ENCODE measurements at places on chromosomes 7 and 10.

- no peak for DNase-seq
Observed at GRCh38 chr10:112783351-112784021, 166.6 kb upstream of the TCF7L2 start.

- no peak for DNase-seq
Observed at GRCh38 chr7:34155220-34155908, 250.0 kb downstream of the BMPER start.

- no peak for DNase-seq
Observed at GRCh38 chr7:66697449-66698438, 42.8 kb upstream of the RABGEF1 start.

GRCh38 chr10:97551271-97551670 is 21.3 kb upstream of the ANKRD2 start:
- no peak for DNase-seq

GRCh38 chr7:47602272-47603004 is 20.5 kb upstream of the TNS3 start:
- no peak for DNase-seq

GRCh38 chr10:49690698-49691356 is 11.4 kb downstream of the C10orf53 start:
- no peak for DNase-seq

DNA sequence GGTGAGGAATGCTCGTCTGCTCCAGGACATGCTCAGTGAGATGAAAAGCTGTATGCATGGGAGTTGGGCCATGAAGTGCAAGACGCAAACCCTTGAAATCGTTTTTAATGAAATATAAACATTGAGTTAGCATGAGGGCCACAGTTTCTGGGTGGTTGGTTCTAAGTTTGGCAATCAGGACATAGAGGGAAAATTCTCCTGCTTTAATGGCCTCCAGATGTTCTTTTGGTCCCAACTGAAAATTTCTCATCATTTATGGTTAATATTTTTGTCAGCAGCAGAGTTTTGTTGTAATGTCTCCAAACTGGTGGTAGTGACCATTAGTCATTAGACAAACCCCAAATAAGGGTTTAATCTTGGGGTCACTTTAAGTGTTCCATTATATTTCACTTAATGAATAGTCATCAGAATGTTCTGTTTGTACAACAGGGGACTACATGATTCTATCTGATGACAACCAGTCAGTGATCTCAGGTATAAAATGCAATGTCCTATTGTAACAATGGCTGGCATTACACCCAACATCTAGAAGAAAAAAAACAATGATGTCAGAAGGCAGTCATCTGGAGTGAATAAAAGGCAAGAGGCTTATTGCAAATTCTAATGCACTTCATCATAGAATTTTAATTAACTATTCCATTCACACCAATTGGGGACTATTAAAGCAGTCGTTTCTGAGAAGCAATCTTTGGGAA is 197.4 kb downstream of the JCAD start:
- DNase-seq: no peak

DNA sequence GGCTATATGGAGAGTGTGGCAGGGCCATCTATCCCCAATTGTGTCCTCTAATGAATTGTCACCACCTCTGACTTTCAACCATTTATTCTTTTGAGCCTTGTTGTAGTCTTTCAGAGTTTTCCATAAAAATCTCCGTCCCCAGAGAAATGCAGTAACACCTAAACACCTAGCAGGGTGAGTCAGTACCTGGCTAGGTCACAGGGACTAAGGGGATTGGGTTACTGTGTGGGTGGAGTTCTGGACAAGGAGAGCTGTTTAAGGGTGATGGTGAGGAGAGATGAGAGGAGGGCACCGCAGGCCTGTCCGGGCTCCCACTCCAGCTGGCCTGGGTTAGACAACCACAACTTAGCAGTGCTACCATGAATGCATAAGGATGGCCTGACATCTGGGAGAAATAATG is 186.2 kb upstream of the LYZL1 start:
- no peak for DNase-seq

DNA sequence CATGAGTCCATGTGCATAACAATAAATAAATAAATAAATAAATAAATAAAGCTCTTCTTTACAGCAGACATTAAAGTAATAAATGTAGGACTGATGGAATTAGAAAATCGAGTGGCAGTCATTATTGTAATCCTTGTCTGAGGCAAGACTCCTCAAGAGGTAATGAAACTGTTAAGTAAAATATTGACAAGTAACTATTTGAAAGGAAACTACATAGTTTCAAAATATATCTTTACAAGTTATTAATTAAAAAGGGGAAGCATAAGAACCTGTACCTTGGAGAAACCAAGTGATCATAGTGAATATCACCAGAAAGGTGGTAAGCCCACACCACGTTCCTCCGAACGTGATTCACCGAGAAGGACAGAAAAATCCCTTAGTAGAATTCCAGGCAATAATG is 285.6 kb upstream of the SORCS1 start:
- no peak for DNase-seq

DNA sequence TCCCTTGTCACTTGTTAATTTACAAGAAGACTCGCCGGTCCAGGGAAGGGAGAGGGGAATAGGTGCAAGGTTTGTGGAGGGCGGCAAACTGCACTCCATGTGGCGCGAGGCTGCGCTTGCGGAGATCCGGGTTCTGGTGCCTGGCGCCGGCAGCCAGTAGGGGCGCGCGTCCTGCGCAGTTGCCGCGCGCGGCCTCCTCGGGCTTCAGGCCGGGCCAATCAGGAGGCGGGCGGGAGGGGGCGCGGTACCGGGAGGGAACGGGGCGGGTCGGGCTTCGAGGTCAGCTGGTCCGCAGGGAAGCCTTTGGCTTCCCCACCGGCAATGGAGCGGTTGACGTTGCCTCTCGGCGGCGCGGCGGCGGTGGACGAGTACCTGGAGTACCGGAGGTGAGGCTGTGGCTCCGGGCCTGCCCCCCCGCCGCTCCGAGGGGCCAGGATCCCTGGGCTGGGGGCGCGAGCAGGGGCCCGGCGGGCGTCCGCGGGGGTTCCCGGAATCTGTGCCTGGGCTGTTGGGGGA is at the start of gene FAM221A:
TSS of gene FAM221A (plus strand) at position 302 of the 516 bp plus-strand sequence. CDS start at position 322, 20 bp downstream.
- DNase-seq: peak; percentile 92

DNA sequence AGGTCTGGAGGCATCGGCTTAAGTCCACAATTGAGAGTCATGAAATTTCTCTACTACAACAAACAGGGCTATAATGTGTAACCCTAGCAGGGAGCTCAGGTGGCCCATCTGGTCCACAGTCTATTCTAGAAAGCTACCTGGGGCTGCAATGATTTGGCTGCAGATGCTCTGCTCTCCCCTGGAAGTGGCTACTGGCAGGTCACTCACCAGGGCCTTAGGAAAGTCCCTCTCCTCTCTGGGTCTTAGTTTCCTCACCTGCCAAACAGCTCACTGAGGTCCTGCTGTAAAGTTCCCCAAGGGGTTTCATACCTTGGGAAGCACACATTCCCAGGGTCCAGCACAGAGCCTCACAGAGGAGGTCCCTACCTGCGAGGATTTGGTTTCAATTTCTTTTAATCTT is 2.5 kb downstream of the IGFBP3 start:
- DNase-seq: no peak

DNA sequence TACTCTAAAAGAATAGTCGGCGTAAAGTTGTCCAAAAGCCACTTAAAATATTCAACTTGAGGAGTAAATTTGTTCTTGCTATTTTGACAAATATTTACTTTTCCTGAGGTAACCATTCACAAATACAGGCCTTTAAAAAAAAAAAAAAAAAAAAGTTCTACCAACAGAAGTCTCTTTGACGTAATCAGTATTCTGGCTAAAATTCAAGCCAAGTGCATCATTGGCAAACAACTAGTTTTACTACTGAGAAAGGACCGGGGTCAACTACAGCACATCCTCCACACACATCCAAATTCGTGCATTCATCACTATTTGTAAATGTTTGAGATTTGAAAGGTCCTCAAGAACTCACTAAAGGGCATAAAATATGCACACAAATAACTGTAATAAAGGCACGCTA is 2.0 kb downstream of the OAT start:
- no peak for DNase-seq

GRCh38 chr7:43137811-43138210 is 25.4 kb downstream of the HECW1 start:
- DNase-seq: no peak

DNA sequence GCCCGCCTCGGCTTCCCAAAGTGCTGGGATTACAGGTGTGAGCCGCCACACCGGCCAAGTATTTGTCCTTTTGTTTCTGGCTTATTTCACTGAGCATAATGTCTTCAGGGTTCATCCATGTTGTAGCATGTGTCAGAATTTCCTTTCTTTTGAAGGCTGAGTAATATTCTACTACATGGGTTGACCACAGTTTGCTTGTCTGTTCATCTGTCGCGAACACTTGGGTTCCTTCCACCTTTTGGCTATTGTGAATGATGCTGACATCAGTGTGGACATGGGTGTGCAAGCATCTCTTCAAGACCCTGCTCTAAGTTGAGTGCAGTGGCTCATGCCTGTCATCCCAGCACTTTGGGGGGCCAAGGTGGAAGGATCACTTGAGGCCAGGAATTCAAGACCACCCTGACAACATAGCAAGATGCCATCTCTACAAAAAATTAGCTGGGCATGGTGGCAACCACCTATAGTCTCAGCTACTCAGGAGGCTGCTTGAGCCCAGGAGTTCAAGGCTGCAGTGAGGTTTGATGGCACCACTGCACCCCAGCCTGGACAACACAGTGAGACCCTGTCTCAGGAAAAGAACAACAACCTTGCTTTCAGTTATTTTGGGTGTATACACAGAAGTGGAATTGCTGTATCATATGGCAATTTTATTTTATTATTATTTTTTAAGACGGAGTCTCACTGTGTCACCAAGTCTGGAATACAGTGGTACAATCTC is 17.0 kb downstream of the CHST12 start:
- DNase-seq: no peak

DNA sequence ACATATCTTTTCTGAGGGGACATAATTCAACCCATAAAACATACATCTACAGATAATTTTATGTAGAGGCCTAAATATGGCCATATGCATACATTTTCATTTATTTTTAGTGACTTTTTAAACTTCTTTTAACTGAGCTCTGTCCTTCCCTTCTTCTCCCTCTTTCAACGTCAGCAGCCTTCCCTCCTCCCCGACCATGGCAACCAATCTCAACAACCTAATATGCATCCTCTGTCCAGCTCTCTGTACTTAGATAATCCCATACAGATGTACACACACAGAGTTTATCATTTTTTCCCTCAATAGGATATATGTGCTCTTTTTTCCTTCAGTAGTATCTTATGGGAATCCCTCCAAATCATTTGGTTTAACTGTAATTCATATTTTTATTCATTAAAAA is 94.3 kb downstream of the CCDC71L start:
- no peak for DNase-seq

GRCh38 chr7:12256090-12256489 is 45.0 kb downstream of the TMEM106B start:
- DNase-seq: no peak

GRCh38 chr7:132705146-132705545 is 128.9 kb upstream of the PLXNA4 start:
- no peak for DNase-seq

DNA sequence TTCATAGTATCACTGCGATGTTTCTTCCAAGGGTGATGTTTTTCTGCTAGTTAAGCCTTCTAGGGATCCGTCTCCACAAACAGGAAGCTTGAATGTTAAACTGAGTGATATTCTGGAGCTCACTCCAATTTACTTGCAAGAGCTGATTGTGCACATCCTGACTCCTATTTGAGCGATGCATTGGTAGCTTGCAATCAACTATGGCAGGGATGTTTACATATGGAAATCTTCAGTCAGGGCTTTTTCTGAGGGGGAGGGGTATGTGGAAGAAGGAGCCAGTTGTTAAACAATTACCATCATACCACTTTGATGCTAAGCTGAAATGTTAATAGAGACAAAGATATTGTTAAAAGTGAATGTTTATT is 43.2 kb upstream of the NXPH1 start:
- DNase-seq: no peak

DNA sequence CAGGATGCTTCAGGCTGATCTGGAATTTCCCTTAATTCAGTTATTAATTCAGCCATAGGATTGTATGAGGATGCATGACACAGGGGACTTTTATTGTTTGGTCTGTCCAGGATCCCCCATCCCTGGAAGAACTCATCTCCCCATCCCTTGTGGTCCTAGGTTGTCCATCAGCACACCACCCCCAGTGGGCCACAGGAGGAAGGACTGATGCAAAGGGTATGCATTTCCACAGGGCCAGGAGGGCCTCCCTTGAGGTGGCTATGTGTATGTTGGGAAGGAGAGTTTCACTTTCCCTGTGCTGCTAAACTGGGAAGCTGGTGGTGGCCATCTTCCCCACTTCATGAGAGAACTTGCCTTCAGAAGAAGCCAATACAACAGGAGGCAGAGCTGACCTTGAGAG is 44.6 kb upstream of the GRB10 start:
- DNase-seq: no peak

GRCh38 chr10:31707093-31708039 is 221.3 kb downstream of the ARHGAP12 start:
- peak; percentile 70 for DNase-seq

GRCh38 chr7:44073664-44074348 is 8.4 kb upstream of the PGAM2 start:
- DNase-seq: no peak

DNA sequence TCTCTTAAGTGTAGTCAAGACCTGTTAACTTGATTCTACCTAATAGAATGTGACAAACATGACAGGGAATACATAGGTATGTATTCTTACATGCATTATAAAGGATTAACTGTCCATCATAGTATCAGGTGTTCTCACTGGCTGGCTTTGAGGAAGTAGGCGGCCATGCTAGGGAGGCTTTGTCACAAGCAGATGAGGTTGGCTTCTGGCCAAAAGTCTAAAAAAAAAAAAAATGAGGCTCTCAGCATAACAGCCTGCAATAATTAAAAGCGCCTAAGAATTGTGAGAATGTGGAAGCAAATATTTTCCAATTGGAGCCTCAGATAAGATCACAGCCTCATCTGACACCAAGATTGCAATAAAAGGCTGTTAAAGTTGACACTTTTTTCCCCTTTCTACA is 1256.8 kb upstream of the SORCS1 start:
- DNase-seq: no peak

- DNase-seq: no peak
Observed at GRCh38 chr7:50798126-50798525, 15.4 kb upstream of the GRB10 start.

DNA sequence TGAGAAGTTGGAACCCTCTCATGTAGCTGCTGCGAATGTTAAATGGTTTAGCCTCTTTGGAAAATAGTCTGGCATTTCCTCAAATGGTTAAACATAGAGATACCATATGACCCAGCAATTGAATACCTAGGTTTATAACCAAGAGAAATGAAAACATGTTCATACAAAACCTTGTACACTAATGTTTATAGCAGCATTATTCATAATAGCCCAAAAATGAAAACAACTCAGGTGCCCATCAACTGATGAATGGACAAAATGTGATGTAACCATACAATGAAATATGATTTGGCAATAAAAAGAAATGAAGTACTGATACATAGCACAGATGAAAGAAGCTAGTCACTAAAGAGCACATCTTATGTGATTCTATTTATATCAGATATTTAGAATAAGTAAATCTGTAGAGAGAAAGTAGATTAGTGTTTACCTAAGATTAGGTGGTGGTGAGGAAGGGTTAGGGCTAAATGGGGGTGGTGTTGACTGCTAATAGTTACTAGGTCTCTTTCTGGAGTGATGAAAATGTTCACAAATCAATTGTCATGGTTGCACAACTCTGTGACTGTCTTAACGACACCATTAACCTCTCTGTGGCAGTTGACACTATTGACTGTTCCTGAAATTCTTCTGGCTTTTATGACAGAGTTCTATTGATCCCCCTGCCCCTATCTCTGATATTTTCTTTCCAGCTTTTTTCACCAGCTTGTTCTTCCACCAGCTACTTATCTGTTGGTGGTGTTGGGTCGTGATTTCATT is 35.2 kb downstream of the VCL start:
- DNase-seq: no peak

GRCh38 chr7:40698214-40698920 is 563.6 kb downstream of the SUGCT start:
- no peak for DNase-seq

All from ecto neural progenitor cell (in vitro differentiated cells).